ENCODE measurements at places on chromosomes 5 and 9.

DNA sequence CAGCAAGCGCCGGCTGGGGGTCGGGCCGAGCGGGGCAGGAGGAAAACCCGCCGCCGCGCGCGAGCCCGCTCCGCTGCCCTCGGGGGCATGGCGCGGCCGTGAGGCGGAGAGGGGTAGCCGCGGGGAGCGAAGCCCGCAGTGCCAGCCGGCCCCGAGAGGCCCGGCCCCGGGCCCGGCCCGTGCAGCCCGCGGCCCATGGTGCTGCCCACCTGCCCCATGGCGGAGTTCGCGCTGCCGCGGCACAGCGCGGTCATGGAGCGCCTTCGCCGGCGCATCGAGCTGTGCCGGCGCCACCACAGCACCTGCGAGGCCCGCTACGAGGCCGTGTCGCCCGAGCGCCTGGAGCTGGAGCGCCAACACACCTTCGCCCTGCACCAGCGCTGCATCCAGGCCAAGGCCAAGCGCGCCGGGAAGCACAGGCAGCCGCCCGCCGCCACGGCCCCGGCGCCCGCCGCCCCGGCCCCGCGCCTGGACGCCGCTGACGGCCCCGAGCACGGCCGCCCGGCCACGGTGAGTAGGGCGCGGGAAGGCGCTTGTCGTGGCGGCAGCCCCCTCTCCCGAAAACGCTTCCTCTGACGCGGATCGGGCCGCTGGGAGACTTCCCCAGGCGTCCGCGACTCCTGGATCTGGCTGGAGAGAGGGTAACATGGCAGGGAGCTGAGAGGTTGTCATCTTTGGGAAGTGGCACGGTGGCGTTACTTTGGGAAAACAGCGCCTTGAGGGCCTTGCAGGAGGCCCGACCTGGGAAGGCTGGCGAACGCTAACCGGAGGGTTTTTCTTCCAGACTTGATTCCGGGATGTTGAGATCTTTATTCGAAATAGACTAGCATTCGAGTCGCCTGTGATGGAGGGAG, 523 bp downstream of the MAML1 start:
- DNase-seq = no peak

GRCh38 chr9:127644146-127644827, 32.2 kb downstream of the STXBP1 start:
- no peak for DNase-seq

- no peak for DNase-seq
These were observed 14.0 kb downstream of the ARL14EPL start for GRCh38 chr5:116046261-116046660.

DNA sequence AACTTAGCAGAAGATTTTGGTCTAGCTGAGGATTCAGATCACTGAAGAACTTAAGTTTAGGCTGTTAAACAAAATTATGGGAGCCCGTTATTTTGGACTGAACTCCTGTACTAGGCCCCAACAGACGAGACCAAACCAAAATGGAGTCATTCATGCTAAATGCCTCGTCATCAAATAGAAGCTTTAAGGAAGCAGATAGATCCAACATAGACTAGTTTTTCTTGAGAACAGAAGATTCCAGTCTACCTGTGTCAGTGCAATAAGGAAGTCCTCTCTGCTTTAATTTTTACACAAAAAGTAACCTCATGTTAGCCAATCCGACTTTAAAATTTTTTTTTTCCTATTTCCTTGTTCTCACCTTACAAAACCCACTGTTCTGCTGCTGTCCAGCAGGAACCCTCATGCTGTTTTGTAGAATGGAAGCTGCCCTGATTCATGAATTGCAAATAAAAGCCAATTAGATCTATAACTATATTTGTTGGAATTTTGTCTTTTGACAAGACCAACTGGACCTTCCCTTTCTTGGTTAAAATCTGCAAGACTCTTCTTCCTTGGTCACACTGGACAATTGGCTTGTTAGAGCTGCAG, 29.0 kb upstream of the GOLM1 start:
- no peak for DNase-seq

- DNase-seq = no peak
These were observed 82.7 kb upstream of the TAF11L2 start for GRCh38 chr5:17415321-17415758.

GRCh38 chr9:101119206-101119819, 90.8 kb downstream of the PLPPR1 start:
- DNase-seq = no peak

- no peak for DNase-seq
These were observed 113.4 kb upstream of the HMHB1 start for GRCh38 chr5:143698574-143698973.

DNA sequence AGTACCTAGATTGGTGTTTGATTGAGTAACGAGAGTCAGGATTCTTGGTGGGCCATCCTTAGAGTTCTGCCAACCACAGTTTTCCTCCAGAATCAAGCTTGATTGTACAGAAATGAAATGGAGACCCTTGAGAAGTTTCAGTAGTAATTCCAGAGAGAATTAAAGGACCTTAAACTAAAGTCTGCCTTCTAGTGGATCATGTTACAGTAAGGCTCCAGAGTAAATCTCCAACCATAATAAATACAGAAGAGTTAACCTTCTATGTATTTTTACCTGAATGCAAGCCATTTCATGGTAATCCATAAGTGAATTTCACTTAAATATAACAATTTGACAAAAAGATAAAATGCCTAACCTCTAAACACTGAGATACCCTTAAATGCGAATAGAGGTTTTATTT, 53.0 kb upstream of the CNTLN start:
- DNase-seq = no peak

GRCh38 chr5:137492331-137492730, 6.8 kb downstream of the SPOCK1 start:
- DNase-seq = no peak

GRCh38 chr5:153461341-153461740, 29.1 kb upstream of the GRIA1 start:
- no peak for DNase-seq

- DNase-seq = no peak
These were observed 417.8 kb downstream of the TMEM161B start for GRCh38 chr5:87850843-87851242.

DNA sequence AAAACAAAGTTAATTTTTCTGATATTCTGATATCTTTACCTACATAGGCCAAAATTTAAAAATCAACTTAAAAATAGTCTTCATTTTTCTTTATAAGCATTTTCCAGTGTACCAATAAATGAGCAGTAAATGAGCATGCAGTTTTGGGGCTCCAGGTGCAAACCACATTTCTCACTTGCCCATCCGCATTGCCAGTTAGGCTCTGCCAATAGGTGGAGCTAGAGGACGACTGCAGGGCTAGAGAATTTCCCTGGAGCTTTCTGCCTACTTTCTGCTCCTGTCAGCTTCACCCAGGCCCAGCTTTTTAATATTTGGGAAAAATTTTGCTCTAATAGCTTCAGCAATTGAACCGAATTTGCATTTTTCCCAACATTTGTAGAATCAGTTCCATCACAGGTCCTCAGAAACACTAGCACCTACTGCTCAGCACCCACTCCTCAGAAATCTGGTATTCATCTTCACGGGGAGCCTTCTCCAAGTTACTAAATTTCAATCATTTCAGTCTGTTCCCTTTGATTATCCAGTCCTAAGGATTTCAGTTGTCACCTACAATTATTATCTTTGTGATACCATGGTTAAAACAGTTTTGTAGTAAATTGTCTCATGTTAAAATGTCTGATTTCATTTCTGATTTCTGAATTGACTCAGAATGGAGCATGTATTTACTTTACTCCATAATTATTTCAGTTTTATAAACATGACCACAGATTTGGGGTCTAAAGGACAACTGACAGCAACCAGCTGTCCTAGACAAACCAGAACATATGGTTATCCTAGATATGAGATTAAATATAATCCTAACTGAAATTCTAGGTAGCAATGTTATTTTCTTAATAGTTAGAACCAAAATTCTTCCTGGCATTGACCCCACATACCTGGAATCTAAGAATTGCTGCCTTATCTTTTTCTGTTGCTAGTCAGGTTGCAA, 104.6 kb upstream of the FAM174A start:
- DNase-seq = peak; percentile 7

- no peak for DNase-seq
These were observed 132.0 kb upstream of the NFIB start for GRCh38 chr9:14445946-14446345.

DNA sequence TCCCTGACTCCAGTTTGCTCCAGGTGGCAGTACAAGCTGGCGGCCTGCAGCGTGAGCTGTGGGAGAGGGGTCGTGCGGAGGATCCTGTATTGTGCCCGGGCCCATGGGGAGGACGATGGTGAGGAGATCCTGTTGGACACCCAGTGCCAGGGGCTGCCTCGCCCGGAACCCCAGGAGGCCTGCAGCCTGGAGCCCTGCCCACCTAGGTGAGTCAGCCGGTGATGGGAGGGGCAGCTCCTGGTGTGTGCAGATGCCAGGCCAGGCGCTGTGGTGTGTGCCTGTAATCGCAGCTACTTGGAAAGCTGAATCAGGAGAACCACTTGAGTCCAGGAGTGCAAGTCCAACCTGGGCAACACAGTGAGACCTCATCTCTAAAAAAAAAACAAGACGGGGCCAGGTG, 10.0 kb upstream of the CACFD1 start:
- no peak for DNase-seq

All from activated CD8-positive, alpha-beta memory T cell treated with anti-CD3 and anti-CD28 coated beads for 1 hour (primary cell).